Aorta (tissue), 5 donors: ENCODE measurements at places on chromosomes 11 and 22. TPM values are rescaled to one million over a fixed set of nuclear protein-coding genes. Genes with fewer than 3 reads are reported as not detected.
A peak's percentile ranks its signal among the peaks of the same experiment; 100 is the strongest.

DNA sequence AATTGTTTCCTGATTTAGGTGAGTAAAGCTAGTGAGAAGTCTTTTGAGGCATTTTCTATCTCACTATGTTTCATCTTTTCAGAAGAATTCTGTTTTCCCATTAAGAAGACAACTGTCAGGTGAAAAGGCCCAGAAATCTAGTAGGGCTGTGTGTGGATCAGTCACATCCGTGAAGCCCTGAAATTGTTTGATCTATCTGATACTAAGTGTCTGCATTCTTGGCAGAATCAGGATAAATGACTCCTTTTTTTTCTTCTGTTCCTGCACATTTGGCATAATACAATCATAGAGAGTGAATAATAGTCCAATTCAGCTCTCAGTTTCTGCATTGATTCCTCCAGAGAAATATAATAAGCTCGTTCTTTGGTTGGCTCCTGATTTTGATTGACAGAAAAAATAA lies 208.3 kb downstream of the NAV2 start:
- peaks cover 6% of the 10 kb centered on the region for H3K4me1 ChIP-seq
- no peak for DNase-seq
- no peak overlapping the region for H3K4me3 ChIP-seq
- H3K36me3 ChIP-seq, result peaks cover 3% of the 10 kb centered on the region

- H3K27ac ChIP-seq, result no peak overlapping the region
- H3K4me3 ChIP-seq, result no peak overlapping the region
- no peaks in the 10 kb centered on the region for H3K4me1 ChIP-seq
- H3K36me3 ChIP-seq, result no peaks in the 10 kb centered on the region
- no peak for DNase-seq
These were observed 1433.8 kb downstream of the BRD1 start for GRCh38 chr22:48393885-48394284.

Gene CSRP3
- total RNA-seq, result not detected

- H3K4me3 ChIP-seq, result no peak overlapping the region
- no peaks in the 10 kb centered on the region for H3K27me3 ChIP-seq
- no peak overlapping the region for H3K27ac ChIP-seq
- DNase-seq, result no peak
These were observed 2.8 kb downstream of the HMOX1 start for GRCh38 chr22:35383679-35384071.

- no peaks in the 10 kb centered on the region for H3K4me1 ChIP-seq
- H3K27me3 ChIP-seq, result no peaks in the 10 kb centered on the region
- DNase-seq, result no peak
- H3K27ac ChIP-seq, result no peak overlapping the region
- H3K4me3 ChIP-seq, result no peak overlapping the region
These were observed 17.9 kb downstream of the GNAZ start for GRCh38 chr22:23088199-23088604.

Gene MS4A14
- total RNA-seq, result 13.7 TPM

Gene GANAB
- 196 TPM for total RNA-seq

- H3K4me1 ChIP-seq, result no peaks in the 10 kb centered on the region
- DNase-seq, result no peak
- H3K36me3 ChIP-seq, result no peaks in the 10 kb centered on the region
- no peak overlapping the region for H3K4me3 ChIP-seq
- H3K27ac ChIP-seq, result no peak overlapping the region
- no peaks in the 10 kb centered on the region for H3K27me3 ChIP-seq
These were observed 8.9 kb downstream of the SUSD2 start for GRCh38 chr22:24190159-24190540.

DNA sequence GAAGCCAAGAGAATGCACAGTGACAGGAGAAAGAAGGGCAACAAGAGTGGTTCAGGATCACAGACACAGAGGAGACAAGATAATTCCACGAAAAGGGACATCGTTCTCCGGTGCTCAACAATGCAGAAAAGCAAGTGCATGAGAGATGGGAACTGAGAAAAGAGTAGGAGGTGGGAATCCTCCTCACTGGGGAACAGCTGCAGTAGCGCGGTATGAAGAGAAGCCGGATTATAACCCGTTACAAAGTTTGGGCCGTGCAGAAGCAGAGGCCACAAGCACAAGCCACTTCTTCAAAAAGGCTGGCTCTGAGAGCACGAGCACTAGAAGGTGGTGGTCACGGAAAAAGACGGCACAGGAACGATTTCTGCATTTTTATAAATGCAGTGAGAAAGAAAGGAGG lies 114.2 kb upstream of the BID start:
- H3K27ac ChIP-seq, result no peak overlapping the region
- H3K36me3 ChIP-seq, result peaks cover 4% of the 10 kb centered on the region
- no peak for DNase-seq
- no peaks in the 10 kb centered on the region for H3K27me3 ChIP-seq
- no peak overlapping the region for H3K4me3 ChIP-seq
- H3K4me1 ChIP-seq, result peaks cover 6% of the 10 kb centered on the region

- H3K27me3 ChIP-seq, result no peaks in the 10 kb centered on the region
- H3K36me3 ChIP-seq, result no peaks in the 10 kb centered on the region
- H3K4me3 ChIP-seq, result peak overlapping the region; percentile 29
- no peak overlapping the region for H3K27ac ChIP-seq
- H3K4me1 ChIP-seq, result peaks cover 1% of the 10 kb centered on the region
These were observed 759 bp downstream of the DESI1 start for GRCh38 chr22:41619979-41620588.

- DNase-seq, result peak; percentile 28
- H3K27ac ChIP-seq, result no peak overlapping the region
- no peaks in the 10 kb centered on the region for H3K27me3 ChIP-seq
- no peak overlapping the region for H3K4me3 ChIP-seq
- no peaks in the 10 kb centered on the region for H3K4me1 ChIP-seq
These were observed 68.3 kb downstream of the IGLL1 start for GRCh38 chr22:23511627-23512347.

Gene TPBGL
- total RNA-seq, result 0.36 TPM

- H3K27ac ChIP-seq, result no peak overlapping the region
- H3K4me1 ChIP-seq, result no peaks in the 10 kb centered on the region
- H3K36me3 ChIP-seq, result no peaks in the 10 kb centered on the region
- H3K4me3 ChIP-seq, result peak overlapping the region; percentile 87
- peak; percentile 57 for DNase-seq
- no peaks in the 10 kb centered on the region for H3K27me3 ChIP-seq
These were observed 773 bp downstream of the HRAS start for GRCh38 chr11:534396-535209.

- H3K4me1 ChIP-seq, result no peaks in the 10 kb centered on the region
- no peaks in the 10 kb centered on the region for H3K27me3 ChIP-seq
- no peak overlapping the region for H3K4me3 ChIP-seq
- no peaks in the 10 kb centered on the region for H3K36me3 ChIP-seq
- no peak overlapping the region for H3K27ac ChIP-seq
These were observed 30.3 kb downstream of the KREMEN1 start for GRCh38 chr22:29103121-29103520.

DNA sequence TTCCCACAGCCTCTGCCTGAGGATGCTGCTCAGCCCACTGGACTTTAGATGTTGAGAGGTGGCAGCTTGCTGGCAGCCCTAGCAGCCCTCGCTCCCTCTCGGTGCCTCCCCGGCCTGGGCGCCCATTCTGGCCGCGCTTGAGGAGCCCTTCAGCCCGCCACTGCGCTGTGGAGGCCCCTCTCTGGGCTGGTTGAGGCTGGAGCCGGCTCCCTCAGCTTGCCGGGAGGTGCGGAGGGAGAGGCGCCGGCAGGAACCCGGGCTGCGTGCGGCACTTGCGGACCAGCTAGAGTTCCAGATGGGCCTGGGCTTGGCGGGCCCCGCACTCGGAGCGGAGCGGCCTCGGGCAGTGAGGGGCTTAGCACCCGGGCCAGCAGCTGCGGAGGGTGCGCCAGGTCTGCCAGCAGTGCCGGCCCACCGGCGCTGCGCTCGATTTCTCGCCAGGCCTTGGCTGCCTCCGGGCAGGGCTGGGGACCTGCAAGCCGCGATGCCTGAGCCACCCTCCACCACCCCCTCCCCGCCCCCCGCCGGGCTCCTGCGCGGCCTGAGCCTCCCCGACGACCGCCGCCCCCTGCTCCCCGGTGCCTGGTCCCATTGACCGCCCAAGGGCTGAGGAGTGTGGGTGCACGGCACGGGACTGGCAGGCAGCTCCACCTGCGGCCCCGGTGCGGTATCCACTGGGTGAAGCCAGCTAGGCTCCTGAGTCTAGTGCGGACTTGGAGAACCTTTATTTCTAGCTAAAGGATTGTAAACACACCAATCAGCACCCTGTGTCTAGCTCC lies 446.2 kb downstream of the INSC start:
- DNase-seq, result no peak
- H3K27me3 ChIP-seq, result peaks cover 1% of the 10 kb centered on the region
- no peaks in the 10 kb centered on the region for H3K4me1 ChIP-seq

GRCh38 chr11:115623021-115623451 lies 118.8 kb upstream of the CADM1 start:
- H3K36me3 ChIP-seq, result no peaks in the 10 kb centered on the region
- no peaks in the 10 kb centered on the region for H3K27me3 ChIP-seq
- no peak overlapping the region for H3K4me3 ChIP-seq
- no peak overlapping the region for H3K27ac ChIP-seq

- no peaks in the 10 kb centered on the region for H3K4me1 ChIP-seq
- H3K27ac ChIP-seq, result no peak overlapping the region
- H3K4me3 ChIP-seq, result no peak overlapping the region
- DNase-seq, result no peak
- H3K27me3 ChIP-seq, result no peaks in the 10 kb centered on the region
- no peaks in the 10 kb centered on the region for H3K36me3 ChIP-seq
These were observed 977.9 kb upstream of the CCDC90B start for GRCh38 chr11:84264066-84264465.

DNA sequence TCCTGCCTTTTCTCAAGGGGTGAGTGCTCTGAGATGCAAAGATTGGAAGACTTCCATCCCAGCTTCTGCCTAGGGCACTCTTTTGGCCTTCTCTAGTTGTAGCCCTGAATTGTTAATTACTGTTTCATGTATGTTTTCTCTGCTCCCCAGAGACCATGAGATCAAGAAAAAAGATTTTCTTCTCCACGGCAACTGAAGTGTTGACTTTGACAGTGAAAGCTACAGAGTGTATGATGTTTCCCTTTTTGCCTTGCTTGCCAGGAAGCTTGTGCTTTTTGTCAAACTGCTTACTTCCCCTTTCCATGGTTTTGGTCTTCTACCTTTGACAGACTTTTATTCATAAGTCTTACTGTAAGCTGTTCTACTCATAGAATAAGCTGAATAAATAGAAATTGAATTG lies 23.3 kb upstream of the EIF3D start:
- DNase-seq, result no peak
- H3K27me3 ChIP-seq, result peaks cover 4% of the 10 kb centered on the region
- H3K27ac ChIP-seq, result no peak overlapping the region
- no peak overlapping the region for H3K4me3 ChIP-seq
- no peaks in the 10 kb centered on the region for H3K4me1 ChIP-seq

Gene MAP4K2
- total RNA-seq, result 11.5 TPM

DNA sequence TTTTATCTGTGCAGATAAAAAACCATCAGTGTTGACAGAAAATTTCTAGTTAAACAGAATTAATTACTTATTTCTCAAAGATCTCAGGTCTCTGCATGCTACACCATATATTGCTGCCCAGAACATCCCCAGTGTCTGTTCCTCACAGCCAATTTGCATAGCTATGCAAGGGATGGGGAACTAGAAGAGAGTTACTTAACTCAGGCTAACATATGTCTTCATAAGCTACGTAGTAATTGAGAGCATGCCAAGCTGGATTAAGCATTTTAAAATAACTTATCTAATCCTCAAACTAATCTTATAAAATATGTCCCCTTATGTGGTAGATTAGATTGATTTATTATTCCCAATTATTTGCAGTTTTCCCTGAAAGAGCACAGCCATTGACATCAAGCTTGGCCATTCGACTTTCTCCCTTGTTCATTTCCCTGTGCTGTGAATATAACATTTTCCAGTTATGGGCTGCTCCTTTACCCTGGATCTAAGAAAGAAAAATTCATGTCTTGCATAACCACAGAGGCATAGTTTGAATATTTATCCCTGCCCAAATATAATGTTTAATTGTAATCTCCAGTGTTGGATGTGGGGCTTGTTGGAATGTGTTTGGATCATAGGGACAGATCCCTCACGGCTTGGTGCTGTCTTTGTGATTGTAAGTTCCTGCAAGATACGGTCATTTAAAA lies 69.1 kb downstream of the C11orf87 start:
- H3K4me3 ChIP-seq, result no peak overlapping the region
- H3K27ac ChIP-seq, result no peak overlapping the region
- DNase-seq, result no peak
- H3K36me3 ChIP-seq, result no peaks in the 10 kb centered on the region

Gene C11orf98
- total RNA-seq, result 23.1 TPM

- H3K36me3 ChIP-seq, result no peaks in the 10 kb centered on the region
- peaks cover 2% of the 10 kb centered on the region for H3K27me3 ChIP-seq
- H3K4me3 ChIP-seq, result no peak overlapping the region
- no peak overlapping the region for H3K27ac ChIP-seq
- no peaks in the 10 kb centered on the region for H3K4me1 ChIP-seq
These were observed 23.7 kb downstream of the JAML start for GRCh38 chr11:118200901-118201680.

DNA sequence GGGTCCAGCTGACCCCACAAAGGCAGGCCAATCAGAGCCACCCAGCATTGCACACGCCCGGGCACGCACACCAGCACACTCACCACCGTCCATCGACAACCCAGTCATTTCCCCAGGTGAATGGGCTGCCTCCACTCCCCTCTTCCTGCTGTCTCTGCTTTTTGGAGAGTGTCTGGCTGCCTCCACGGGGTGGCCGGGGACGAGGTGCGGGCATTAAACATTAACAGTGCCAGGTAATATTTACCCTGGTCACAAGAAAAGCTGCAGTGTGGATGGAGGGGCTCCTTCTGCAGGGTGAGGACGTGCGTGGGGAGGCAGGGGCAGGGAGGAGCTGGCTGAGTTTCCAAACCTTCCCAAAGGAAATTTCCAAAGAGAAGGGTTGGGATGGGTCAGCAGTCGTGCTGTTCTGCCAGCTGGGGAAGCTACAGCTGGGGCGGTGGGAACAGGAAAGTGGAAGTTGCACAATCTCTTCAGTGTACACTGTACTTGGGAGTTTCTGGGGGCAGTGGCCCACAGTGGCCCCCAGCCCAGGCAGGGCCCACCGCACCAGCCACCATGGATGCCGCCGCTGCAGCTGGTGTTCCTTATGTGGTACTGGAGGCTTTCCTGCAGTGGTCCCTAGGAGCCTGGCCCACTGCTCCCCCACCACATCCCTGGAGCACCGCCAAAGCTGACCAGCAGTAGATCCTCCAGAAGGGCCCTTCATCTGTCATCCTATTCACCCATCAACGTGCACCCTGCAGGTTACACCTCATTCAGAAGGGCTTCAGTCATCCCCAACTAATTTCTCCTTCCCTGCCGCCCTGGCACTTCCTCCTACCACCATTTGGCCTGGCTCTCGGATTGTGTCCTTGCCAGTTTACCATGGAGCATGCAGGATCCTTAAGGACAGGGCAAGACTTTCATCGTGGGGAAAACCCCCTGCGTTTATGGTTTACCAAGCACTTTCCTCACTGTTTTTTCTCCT lies at the start of gene FXYD2:
Gene FXYD2, minus strand, starts transcription at position 174 of the 967 bp plus-strand sequence. Its CDS starts 66 bp downstream, at position 108.
- no peak within 1 kb of the TSS for H3K4me3 ChIP-seq
- no peaks in the 10 kb centered on the region for H3K4me1 ChIP-seq
- H3K27me3 ChIP-seq, result no peaks in the 10 kb centered on the region
- peak; percentile 67 for DNase-seq
- no peaks in the 10 kb centered on the region for H3K36me3 ChIP-seq

Gene VWA5A
- 24.5 TPM for total RNA-seq

Gene C22orf42
- not detected for total RNA-seq

- DNase-seq, result no peak
- no peaks in the 10 kb centered on the region for H3K4me1 ChIP-seq
- no peak overlapping the region for H3K27ac ChIP-seq
- no peaks in the 10 kb centered on the region for H3K27me3 ChIP-seq
These were observed 82.2 kb upstream of the AKIP1 start for GRCh38 chr11:8828580-8829361.
